Activated T-cell treated with anti-CD3 and anti-CD28 coated beads, Interleukin-2, amount 50 U/mL, for 4 hours (primary cell): ENCODE measurements at places on chromosomes 3 and 15. TPM values are rescaled to one million over a fixed set of nuclear protein-coding genes. Genes with fewer than 3 reads are reported as not detected.

DNA sequence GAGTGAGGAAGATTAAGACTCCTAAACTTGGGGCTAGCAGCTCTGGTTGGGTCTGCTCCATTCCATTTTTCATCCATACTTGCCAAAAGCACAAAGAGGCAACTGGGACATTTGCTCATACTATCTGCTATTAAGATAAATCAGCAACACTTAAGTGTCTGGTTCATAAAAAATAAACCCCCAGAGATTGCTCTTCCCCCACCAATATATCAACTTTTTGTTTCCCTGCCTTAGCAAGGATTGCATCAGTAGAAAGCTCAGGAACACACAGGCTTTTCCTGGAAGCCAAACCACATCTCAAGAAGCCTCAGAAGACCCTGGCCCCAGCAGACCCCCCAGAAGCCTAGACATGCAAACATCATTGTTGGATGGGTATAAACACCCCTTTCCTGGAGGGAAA, 232.4 kb upstream of the WNT5A start:
- DNase-seq = no peak

DNA sequence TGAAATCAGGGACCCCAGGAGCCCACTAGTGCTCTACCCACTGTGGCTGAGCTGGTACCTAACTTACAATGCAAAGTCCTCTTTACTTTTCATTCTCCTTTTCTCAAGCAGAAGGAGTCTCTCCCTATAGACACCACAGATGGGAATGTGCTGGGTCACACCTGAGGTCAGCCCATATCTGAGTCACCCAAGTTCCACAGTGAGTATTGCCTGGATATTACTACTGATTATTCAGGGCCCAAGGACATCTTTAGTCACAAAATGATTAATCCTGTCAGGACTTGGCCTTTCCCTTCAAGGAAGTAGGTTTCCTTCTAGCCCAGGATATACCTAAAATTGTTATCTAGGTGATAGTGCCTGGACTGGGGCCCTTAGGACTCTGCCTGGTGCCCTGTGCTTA, 1305.2 kb downstream of the SI start:
- DNase-seq = no peak

- DNase-seq = no peak
These were observed 10.5 kb upstream of the PRR23E start for GRCh38 chr3:127182431-127182830.

DNA sequence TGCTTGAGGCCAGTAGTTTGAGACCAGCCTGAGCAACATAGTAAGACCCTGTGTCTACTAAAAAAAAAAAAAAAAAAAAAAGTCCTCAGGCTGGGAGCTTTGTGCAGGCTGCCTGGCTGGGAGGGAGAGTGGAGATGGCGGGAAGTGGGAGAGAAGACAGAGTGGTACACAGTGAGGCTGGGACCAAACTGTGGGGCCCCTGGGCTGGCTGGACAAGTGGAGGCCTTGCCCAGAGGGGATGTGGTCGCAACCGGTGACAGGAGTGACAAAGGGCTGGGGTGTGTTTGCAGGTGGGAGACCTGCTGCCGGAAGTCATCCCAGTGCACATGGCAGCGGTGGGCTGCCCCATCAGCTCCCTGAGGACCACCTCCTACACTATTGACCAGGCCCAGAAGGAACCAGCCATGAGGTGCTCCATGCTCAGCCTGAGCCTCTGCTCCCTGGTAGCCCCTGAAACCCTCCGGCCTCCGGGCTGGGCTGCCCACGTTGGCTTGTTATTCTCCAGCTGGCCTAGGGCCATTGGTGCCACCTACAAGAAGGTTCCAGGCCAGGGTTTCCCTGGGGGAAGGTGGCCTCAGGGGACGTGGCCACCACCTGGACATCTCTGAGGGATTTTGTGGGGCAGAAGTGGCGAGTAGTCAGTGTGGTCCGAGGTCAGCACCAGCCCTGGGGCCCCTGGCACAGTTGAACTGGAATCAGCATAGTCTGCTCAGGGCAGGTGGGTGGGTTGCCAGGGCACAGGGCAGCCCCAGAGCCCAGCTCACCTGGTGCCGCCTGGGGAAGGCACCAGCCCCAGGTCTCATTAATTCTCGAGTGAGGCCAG, 22.7 kb downstream of the ACAA1 start:
- no peak for DNase-seq

GRCh38 chr15:100944244-100944895, 25.2 kb downstream of the LRRK1 start:
- no peak for DNase-seq

Gene CD86
- total RNA-seq = 4.7 TPM

Gene MORC1
- total RNA-seq = not detected

GRCh38 chr15:23416349-23417276, 30.4 kb downstream of the GOLGA6L2 start:
- DNase-seq = no peak

Gene FBXW12
- total RNA-seq = not detected

GRCh38 chr3:98612587-98612986, 19.2 kb upstream of the CPOX start:
- no peak for DNase-seq

- no peak for DNase-seq
These were observed 46.9 kb downstream of the WDR49 start for GRCh38 chr3:167606836-167607235.

- no peak for DNase-seq
These were observed 567 bp downstream of the TICRR start for GRCh38 chr15:89575656-89576416.

DNA sequence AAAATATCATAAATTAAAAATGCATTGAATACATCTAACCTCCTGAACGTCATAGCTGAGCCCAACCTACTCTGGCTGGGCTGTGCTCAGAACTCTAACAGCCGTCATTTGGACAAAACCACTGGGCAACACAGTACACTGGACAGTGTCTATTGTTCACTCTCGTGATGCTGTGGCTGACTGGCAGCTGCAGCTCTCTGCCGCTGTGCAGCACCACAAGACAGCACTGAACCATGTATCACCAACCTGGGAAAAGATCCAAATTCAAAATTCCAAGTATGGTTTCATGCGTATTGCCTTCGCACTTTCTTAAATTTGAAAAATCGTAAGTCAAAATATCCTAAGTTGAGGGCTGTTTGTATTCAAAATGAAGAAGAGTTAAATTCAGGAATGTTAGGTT, 145.1 kb upstream of the CNTN4 start:
- no peak for DNase-seq
